ENCODE measurements at places on chromosomes 11 and 22.

- peak; percentile 25 for DNase-seq
Observed at GRCh38 chr11:78533399-78533798, 41.3 kb downstream of the NARS2 start.

- no peak for DNase-seq
Observed at GRCh38 chr11:84819128-84819527, 808.0 kb downstream of the DLG2 start.

DNA sequence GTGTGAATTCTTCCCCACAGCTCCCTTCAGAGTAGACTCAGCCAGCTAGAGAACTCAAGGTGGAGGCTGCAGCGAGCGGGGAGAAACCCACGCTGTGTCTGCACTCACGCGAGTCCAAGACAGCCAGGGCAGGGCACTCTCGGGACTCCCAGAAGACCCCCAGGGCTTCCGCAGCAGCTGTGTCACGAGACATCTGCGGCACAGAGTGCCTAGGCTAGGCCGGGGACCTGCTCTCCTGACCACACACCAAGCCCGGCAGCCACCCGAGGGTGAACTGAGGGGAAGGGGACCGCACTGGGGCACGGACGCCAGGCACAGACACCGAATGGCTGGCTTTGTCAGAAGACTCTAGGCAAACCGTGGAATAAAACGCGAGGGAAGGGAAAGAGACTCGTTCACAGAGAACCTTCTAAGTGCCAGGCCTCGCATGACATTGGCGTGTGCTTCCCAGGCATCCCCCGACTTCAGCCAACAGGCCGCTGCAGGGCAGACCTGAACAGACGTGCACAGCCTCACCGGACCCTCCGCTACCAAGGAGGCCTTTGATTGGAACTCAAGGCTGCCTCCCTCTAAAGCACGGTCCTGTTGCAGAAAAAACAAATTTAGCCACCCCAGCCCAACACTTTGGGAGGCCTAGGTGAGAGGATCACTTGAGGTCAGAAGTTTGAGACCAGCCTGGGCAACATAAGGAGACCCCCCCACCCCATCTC is 18.2 kb upstream of the MOB2 start:
- no peak for DNase-seq

GRCh38 chr22:44622679-44623078 is 79.3 kb upstream of the PRR5 start:
- DNase-seq: no peak

DNA sequence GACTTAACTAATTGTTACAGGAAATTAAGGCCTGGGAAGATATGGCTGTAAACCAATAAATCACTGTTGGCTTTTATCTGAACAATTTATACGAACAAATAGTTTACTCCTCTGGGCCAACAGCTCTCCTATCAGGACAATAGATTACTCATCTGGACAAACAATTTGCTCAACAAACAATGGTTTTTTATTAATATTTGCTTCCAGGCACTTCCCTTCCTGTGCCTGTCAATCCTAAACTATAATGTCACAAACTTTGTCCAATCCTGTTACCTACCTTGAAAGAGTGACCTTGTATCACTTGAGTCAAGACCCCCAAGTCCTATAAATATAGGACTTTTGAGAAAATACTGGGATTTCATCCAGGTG is 87.6 kb upstream of the OR9Q1 start:
- DNase-seq: no peak

- no peak for DNase-seq
Observed at GRCh38 chr11:64788321-64789215, 10.2 kb upstream of the SF1 start.

GRCh38 chr11:42025121-42025803 is 565.8 kb upstream of the LRRC4C start:
- no peak for DNase-seq

- no peak for DNase-seq
Observed at GRCh38 chr11:86624366-86624765, 48.0 kb downstream of the ME3 start.

GRCh38 chr11:910589-911030 is at the start of gene CHID1:
TSS of gene CHID1 (minus strand) at chr11:910810. CDS start at chr11:904816, 5,994 bp downstream.
- peak; percentile 47 for DNase-seq

GRCh38 chr11:79100093-79100910 is 340.5 kb downstream of the TENM4 start:
- DNase-seq: peak; percentile 18

GRCh38 chr11:58649623-58650022 is 27.2 kb downstream of the CNTF start:
- no peak for DNase-seq

DNA sequence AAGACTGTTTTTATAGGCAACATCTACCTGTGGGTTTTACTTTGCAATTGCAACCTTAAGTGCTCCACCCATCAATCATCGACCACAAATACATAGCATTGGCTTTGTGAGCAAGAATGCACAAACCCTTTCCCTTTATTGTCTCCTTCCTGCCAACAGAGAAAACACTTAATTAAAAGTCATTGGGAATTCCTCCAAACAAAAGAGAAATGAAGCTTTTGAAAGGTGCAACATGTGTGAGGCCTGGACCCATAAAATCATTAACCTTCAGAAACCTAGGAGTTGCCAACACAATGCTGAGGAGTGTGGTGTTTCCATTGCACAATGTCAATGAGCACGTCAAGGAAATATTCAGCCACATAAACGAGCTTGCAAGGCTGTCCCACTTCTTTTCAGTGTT is 223.2 kb downstream of the BLID start:
- no peak for DNase-seq

DNA sequence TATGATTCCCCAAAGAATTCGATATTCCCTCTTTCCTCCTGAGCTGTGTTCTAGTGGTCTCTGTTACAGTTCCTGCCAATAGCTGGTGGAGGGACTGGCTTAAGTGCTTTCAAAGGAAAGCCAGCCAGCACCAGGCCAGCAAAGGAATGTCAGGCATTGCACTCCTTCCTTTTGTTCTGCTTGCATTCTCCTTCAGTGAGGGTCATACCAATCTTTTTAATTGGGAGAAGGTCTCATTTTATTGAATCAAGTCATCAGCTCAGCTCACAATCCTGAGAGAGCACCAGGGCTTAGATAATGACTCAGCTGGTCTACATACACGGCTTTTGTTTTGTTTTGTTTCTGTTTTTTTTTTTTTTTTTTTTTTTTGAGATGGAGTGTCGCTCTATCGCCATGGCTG is 222.9 kb downstream of the NAV2 start:
- DNase-seq: no peak
